Dermis blood vessel endothelial cell (primary cell): ENCODE measurements at places on chromosomes 12 and 14. TPM values are rescaled to one million over a fixed set of nuclear protein-coding genes. Genes with fewer than 3 reads are reported as not detected.
A peak's percentile ranks its signal among the peaks of the same experiment; 100 is the strongest.

The TOMM20L gene
- total RNA-seq = not detected in 2 replicates

The DNM1L gene
- 88.0 and 119 TPM in 2 replicates for total RNA-seq

The SMCO2 gene
- 0.23 and 0.34 TPM in 2 replicates for total RNA-seq

The DDN gene
- under 0.01 and 0.19 TPM in 2 replicates for total RNA-seq

The SPTB gene
- total RNA-seq = under 0.01 and 0.05 TPM in 2 replicates

The CLEC4A gene
- total RNA-seq = 0.19 TPM in 1 of 2 replicates, not detected in the other

The RAD52 gene
- total RNA-seq = 14.6 and 18.0 TPM in 2 replicates

The OR6C76 gene
- total RNA-seq = not detected in 2 replicates

The SERPINA9 gene
- not detected in 2 replicates for total RNA-seq

The ACOT4 gene
- total RNA-seq = 0.34 and 1.3 TPM in 2 replicates

The CLEC1A gene
- total RNA-seq = 16.2 and 26.2 TPM in 2 replicates

The SSTR1 gene
- 0.17 and 0.33 TPM in 2 replicates for total RNA-seq

- DNase-seq = no peak
These were observed 347.2 kb downstream of the MED13L start for GRCh38 chr12:115930336-115930735.

DNA sequence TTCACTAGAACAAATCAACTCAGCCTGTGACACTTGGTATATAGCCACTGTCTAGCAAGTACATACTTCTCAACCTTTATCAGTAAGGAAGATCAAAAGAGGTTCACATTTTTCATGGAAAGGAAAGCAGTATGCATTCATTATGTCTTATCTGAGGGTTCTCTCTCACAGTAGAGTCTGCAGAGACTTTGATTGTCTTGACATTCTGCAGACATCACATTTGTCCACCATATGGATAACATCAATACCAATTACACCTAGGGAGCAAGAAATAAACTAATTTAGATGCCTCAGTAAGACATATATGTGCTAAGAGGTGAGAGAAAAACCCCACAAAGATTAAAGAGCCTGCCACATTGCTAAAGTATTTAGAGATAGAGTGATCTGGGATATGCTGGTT lies 110.8 kb upstream of the SLC35F4 start:
- DNase-seq = no peak

DNA sequence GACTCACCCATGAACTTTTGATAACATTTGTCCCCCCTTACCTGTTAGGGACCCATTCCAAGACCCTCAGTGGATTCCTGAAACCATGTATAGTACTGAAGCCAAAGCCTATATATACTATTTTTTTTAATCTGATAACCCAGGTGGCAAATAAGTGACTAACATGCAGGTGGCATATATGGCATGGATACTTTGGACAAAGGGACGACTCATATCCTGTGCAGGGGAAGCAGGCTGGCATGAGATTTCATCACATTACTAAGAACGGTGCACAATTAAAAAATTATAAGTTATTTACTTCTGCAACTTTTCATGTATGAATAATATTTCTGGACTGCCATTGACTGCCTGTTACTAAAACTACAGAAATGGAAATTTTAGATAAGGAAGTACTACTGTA lies 880.1 kb upstream of the FBXO33 start:
- DNase-seq = no peak

DNA sequence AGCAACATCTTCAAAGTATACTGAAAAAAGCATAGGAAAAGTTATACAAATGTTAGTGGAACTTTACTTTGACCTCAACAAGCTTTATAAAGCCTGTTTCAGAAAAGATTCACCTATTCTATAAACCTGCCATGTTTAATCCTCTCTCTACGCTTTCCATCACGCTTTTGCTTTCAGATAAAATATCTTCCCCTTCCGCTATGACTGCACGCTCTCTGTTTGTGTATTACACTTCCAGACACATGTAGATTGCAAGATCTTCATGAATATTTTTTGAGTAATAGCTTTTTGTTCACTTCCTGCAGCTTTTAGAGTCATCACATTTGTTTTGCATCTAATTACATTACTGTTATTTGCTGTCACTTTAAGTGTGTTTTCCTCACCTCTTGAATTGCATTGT lies 271.4 kb downstream of the RASSF9 start:
- no peak for DNase-seq

- no peak for DNase-seq
These were observed 200.3 kb downstream of the GPHN start for GRCh38 chr14:66708267-66708666.

DNA sequence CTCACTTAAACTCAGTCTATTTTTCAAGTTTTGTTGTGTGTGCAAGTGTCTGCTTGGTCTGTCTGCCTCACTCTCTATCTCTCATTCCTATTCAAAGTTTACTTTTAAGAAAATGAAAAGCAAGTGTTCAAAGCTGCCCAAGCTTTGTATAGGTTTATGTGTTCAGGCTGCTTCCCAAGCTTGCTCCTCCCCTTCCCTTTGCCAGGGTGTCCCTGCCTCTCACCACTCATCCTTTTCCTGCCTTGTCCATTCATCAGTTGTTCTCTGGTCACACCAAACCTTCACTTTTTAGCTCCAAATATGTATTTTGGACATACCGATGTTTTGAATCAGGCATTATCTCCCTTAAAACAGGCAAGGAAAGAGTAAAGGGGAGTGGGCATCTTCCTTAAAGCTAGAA lies 41.3 kb downstream of the STK38L start:
- peak; percentile 55 for DNase-seq

- no peak for DNase-seq
These were observed 28.3 kb downstream of the TRIM9 start for GRCh38 chr14:51066576-51066975.

DNA sequence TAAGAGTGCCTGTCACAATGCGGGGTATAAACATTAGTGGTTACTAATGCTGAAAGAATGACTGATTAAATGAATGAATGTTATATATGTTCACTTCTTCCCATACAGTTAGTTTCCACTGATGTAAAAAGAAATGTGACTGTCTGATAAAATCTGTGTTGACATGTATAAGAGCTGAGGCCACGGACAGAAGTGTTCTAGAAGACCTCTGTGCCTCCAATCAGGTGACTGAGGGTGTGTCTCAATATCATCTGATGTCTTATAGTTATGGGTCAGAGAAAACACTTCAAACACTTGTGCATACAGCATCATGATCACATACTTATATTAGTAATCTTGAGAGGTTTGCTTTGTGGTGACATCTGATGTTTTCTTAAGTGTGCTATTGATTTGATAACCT lies 183.4 kb downstream of the TTC7B start:
- DNase-seq = no peak

DNA sequence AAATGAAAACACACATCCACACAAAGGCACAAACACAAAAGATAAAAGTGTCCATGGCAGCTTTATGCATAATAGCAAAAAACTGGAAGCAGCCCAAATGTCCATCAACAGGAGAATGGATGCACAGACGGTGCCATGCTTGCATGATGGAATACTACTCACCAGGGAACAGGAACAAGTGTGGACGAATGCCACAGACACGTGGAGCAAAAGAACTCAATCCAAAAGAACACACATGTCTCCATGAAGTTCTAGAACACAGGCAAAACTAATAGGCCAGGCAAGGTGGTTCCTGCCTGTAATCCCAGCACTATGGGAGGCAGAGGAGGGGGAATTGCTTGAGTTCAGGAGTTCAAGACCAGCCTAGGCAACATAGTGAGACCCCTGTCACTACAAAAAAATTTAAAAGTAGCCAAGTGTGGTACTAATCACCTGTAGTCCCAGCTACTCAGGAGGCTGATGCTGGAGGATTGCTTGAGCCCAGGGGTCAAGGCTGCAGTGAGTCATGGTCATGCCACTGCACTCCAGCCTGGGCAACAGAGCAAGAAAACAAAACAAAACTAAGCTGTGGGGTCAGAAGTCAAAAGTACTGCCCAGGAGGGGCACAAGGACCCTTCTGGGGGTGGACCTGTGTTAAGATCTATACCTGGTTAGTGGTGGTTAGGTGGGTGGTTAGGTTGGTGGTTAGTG lies 7.3 kb upstream of the TMEM119 start:
- DNase-seq = peak; percentile 23

- DNase-seq = no peak
These were observed 44.3 kb upstream of the TRIM9 start for GRCh38 chr14:51139121-51139681.

DNA sequence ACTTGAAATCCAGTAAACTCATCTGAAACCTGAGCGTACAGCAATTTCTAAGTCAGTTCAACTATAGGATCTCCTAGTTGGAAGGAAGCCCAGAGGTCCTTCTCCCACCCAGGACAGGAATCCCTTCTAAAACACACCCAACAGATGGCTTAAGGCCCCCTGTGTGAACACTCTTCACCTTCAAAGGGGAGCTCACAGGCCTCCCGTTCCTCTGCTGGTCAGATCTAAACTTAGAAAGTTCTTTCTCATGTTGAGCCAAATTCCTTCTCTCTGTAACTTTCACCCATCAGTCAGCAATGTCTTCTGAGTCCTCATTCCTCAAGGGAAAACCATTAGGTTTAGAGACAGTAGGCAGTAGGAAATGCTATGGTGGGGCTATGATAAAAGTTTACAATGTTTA lies 355.2 kb downstream of the PCNX1 start:
- no peak for DNase-seq

GRCh38 chr14:60064491-60065072 lies 27.1 kb upstream of the PCNX4 start:
- DNase-seq = peak; percentile 60

DNA sequence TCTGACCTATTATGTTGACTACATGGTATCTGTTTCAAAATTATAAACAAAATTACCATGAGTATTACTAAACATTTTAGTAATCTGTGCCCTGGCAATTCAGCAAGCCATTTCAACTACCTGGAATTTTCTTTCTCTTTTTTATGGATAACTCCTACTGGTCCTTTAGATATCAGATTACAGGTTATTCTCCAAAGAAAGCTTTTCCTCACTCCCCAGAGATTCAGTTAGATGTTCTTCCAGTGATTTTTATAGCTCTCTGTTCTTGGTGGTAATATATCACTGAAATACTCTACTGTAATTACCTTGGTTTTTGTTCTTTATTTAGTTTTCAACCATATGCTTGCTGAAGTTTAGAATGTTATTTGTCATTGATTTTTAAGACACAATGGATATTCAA lies 930.2 kb upstream of the FOXG1 start:
- no peak for DNase-seq

DNA sequence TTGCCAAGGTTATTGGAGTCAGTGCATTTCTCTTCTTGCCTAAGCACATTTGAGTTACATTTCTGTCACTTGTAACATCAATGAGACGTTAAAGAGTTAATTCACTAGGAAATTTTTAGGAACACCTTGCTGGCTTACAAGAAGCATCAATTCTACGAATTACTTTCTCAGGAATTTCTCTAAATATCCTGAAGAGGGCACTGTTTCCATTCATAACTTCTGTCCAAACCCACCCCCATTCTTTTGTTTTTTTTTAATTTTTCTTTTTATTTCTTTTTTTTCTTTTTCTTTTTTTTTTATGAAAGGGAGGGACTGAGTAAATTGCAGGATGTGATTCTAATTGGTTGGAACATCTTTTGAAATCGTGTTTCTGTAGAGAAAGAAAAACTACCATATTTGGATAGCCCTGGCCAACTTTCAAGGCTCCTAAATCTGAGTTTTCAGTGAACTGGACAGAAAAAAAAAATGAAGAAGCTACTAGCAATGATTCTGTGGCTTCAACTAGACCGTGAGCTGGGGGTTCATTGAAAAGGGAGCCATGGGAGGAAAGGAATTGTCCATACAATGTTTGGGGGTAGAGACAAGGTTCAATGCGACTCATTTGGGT lies 285.3 kb downstream of the DAD1 start:
- peak; percentile 34 for DNase-seq

DNA sequence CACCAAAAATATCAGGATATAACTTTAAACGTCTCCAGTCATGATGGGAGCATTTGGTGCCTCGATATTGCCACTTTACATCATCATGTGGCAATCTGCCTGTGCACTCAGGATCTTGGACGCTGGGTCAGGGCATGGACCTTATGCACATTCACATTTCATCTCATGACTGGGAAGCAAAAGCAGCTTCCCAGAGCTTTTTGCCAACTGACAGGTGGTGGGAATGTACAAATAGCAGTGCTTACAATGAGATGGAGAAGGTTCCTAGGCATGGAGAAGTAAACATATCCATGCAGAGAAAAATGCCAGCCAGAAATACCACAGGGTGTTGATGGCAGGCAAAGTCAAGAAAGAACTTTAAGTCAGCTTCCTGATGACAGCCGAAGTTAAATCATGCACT lies 30.3 kb downstream of the EFCAB11 start:
- no peak for DNase-seq

GRCh38 chr12:77231501-77231918 lies 166.1 kb upstream of the E2F7 start:
- peak; percentile 34 for DNase-seq

DNA sequence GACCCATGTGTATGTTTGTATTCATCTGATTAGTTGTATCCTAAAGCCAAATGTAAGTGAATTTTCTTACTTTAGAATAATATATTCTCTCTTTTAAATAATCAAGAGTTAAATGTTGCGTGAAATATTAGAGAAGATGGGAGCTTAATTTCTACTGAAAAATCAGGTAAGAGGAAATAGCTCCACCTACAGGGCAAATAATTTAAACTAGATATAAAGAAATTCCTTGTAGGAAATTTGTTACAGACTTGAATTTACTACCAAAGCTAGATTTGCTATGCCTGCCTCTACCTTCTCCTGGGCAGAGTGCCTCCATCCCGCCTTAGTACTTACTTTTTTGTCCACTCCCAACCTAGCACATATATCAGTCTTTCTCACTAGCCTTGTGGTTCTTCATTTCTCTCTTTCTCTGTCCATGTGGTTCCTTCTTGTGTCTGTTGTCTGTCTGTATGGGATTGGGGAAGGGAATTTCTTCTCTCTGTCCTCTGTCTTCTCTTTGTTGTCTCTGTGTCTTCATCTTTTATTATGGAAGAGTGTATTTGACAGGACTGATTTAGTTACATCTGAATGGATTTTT lies 44.7 kb downstream of the PALS1 start:
- DNase-seq = peak; percentile 65

GRCh38 chr12:47214771-47215170 lies 135.0 kb upstream of the AMIGO2 start:
- no peak for DNase-seq

DNA sequence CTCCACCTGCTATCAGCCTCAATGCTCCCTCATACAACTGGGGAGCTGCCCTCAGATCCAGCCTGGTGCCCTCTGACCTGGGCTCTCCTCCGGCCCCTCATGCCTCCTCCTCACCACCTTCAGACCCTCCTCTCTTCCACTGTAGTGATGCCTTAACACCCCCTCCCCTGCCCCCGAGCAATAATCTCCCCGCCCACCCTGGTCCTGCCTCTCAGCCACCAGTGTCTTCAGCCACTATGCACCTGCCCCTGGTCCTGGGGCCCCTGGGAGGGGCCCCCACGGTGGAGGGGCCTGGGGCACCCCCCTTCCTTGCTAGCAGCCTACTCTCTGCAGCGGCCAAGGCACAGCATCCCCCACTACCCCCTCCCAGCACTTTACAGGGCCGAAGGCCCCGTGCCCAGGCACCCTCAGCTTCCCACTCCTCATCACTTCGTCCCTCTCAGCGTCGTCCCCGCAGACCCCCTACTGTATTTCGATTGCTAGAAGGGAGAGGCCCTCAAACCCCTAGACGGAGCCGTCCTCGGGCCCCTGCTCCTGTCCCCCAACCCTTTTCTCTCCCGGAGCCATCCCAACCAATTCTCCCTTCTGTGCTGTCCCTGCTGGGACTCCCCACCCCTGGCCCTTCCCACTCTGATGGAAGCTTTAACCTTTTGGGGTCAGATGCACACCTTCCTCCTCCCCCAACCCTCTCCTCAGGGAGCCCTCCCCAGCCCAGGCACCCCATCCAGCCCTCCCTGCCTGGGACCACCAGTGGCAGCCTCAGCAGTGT lies 3.2 kb downstream of the MBD6 start:
- DNase-seq = no peak
